Iris pigment epithelial cell (primary cell): ENCODE measurements at places on chromosomes 2 and 18.

- peak; percentile 58 for DNase-seq
These were observed 51.2 kb upstream of the UGP2 start for GRCh38 chr2:63790491-63790890.

GRCh38 chr2:23536326-23536725 is 151.3 kb downstream of the KLHL29 start:
- no peak for DNase-seq

GRCh38 chr18:30970196-30970816 is 72.2 kb downstream of the DSC3 start:
- DNase-seq = peak; percentile 33

DNA sequence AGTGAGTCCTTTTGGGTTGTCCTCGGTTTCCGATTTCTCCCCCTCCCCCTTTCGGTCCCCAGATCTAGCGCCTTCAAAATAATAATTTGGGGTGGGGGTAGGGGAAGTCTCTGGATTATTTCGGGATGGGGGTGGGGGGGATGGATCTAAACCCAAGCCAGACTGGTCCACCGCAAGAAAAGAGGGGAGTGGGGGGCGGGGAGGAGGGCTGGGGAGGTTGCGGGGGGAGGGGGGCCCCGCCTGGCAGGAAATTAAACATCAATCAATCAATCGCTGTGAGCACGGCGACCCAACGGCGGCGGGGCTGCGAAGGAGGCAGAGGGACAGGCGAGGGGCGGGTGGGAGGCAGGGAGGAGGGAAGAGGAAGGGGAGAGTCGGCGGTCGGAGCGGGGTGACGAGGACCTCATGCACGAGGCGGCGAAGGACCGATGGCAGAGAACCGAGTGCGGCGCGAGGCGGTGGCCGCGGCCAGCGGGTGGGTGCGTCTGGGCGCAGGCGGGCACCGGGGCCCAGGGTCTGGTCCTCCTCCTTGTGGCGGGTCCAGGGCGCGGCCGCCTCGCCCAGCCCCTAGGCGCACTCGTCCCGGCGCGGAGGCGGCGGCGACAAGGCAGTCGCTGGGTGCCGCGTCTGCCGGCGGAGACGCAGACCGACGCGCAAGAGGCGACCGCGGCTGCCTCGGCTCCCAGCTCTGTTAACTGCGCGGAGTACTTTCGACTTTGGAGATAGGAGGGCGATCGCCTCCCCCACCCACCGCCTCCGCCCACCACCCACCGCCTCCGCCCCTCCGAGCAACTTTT is 468 bp upstream of the SATB2 start:
- DNase-seq = peak; percentile 7

DNA sequence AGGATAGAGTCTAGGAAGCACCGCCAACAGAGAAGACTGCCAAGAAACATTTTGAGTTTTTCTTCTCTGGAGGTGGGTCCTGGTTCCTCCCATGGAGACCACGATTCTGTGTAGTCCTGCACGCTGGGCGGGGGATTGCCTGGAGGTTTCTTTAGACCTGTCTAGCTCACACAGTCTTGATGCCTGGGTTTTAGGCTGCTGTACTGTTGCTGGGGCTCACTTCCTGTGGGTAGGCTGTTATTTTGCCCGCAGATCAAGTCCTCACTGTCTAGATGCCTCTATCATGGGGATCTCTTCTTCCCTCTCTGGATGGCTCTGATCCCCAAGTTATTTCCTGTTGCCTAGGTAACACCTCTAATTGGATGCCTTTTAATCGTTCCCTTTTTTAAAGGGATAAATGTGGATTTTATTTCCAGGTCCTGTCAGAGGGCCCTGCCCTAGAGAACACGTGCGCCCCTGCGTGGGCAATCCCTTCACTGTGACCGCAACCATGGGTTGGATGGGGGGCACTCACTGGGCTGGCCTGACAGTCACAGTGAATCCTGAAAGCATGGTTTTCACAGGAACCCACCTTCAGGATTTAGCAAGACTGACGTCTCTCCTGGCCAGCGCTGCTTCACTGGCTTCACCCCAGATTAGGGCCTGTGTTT is 115.7 kb downstream of the MSH2 start:
- DNase-seq = no peak

DNA sequence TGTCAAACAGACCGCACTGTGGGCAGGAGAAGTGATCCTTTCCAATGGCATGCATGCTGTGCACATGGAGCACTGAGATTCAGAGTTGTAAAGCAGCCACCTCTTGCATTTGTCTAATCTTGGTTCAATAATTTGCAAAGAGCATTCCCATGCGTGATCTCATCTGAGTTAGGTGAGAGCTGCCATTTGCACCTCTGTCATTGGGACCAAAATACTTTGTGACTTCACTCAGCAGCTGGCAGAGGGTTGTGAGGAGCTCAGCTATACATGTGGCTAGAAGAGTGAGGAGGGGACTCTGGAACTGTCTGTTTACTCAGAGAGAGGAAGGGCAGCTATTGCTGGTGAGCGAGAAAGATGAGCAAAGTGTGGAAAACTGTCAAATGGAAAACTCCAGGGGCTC is 265.1 kb upstream of the TNP1 start:
- DNase-seq = no peak

- no peak for DNase-seq
These were observed 173.7 kb downstream of the CMPK2 start for GRCh38 chr2:6692056-6692455.

DNA sequence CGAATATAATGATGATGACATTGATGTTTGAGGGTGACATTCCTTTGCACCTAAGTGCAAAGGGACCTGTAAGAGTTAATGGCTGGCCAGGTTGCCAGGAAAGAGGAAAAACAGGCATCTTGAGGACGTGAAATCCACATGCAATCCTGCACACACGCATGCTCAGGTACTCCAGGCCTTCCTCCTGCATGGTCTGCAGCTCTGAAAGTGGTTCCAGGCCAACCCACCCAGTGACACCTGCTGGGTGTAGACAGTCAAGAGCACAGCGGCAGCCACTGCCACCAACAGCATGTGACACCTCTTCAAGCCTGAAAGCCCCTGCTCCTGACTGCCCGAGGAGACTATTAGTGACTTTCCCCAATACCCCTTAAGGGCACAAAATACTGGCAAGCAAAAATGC is 101.6 kb downstream of the PIEZO2 start:
- no peak for DNase-seq
